ENCODE measurements at places on chromosomes 13 and 19.

- no peak for DNase-seq
These were observed 262 bp downstream of the COX7A1 start for GRCh38 chr19:36152019-36152351.

GRCh38 chr13:95192998-95193397 lies 108.3 kb downstream of the ABCC4 start:
- no peak for DNase-seq

DNA sequence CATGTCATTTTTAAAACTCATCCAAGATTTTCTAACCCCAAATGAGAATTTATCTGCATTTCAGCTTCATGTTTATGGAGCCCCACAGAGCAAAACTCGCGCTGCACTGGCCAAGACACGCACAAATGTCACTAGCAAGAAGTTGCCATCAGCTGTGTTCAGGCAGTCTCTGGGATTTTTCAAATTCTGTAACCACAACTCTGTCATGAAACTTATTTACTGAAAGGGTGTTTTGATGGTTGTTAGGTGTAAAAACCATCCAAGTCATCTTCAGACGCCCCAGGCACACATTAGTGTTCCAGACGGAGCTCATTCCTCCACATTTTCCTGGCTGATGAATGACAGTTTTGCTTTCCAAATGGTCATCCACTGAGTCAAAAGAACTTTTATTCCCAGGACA lies 63.4 kb downstream of the SLC7A1 start:
- no peak for DNase-seq

DNA sequence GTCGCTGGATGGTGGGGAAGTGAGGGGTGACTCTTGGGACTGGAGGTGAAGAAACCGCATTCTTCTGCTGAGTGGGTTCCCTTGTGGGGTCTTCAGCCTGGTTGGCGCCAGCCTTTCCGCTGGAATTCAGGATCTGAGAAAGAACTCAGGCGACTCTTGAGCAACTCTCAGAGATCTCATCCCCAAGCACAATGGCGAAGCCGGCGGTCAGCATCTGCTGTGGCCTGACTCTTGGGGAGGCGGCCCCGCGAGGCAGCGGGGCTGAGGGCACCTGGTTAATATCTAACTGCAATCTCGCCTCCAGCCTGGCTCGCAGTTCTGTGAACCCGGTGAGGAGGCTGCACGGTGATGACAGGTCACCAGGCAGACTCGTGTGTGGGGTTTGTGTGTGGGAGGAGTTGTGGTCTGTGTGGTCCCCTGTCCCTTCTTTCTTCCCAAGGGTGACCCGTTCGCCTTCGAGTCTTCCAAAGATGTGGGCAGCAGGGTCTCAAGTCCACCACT lies 883 bp downstream of the ZNF441 start:
- peak; percentile 12 for DNase-seq

GRCh38 chr13:113171250-113172125 lies 13.0 kb downstream of the PROZ start:
- no peak for DNase-seq

GRCh38 chr13:70841240-70842061 lies 733.2 kb upstream of the KLHL1 start:
- no peak for DNase-seq

DNA sequence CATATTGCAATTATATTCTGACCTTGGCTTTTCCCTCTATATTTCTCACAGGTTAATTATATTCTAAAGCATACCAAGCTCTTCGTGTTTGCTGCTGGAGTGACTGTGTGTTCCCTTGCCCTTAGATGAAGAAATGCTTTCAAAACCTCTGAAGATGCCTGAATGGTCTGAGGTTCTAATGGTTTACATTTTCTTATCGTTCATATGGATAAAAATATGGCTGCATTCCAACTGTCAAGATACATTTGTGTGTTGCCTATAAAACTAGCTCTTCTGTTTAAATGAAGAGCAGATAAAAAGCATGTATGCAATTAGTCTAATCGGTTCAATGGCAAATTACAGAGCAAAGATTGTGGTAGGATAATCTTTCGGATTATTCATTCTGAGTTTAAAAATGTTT lies 68.4 kb upstream of the ANKRD10 start:
- no peak for DNase-seq

GRCh38 chr19:6047741-6048251 lies 62.5 kb downstream of the RFX2 start:
- no peak for DNase-seq

GRCh38 chr19:40420766-40421765 lies 4.7 kb downstream of the SERTAD1 start:
- DNase-seq = peak; percentile 74

DNA sequence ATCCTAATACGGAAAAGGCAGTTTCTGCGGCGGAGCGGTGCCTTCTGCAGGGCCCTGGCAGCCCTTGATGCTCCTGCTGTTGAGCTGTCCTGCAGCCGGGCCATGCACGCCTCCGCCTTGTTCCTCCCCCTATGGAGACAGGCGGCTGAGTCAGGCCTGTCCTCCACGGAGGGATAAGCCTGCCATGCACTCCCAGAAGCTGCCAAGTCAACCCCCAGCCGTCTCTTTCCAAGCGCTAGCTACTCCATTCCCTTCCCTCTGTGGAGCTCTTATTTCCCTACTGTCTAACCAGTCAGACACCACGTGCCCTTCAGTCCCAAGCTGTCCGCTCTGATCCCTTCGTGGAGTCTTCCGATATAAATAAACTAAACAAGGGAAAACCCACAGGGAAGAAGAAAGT lies 197.0 kb downstream of the COL4A1 start:
- DNase-seq = no peak

GRCh38 chr19:38644719-38645118 lies 2.7 kb upstream of the ACTN4 start:
- no peak for DNase-seq

DNA sequence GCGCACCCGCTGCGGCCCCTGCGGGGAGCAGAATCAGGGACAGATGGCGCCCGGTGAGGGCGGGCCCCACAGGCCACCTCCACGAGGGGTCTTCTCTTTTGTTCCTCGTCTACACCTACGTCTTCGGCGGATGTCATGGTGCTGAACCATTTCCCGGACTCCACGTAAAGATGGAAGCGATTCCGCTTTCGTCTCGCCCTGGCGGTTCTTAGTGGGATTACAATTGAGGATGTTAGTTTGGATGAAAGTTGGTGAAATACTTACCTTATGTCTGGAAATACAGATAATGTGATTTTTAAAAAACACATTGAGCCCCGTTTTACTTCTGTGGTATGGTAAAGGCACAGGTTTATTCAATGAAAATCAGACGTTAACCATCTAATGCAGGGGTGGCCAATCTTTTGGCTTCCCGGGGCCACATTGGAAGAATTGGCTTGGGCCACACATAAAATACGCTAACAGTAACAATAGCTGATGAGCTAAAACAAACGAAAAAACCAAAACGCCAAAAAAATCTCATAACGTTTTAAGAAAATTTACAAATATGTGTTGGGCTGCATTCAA lies 1.4 kb upstream of the ZMYM5 start:
- DNase-seq = peak; percentile 66

GRCh38 chr13:19062019-19062646 lies 119.5 kb downstream of the TUBA3C start:
- no peak for DNase-seq

DNA sequence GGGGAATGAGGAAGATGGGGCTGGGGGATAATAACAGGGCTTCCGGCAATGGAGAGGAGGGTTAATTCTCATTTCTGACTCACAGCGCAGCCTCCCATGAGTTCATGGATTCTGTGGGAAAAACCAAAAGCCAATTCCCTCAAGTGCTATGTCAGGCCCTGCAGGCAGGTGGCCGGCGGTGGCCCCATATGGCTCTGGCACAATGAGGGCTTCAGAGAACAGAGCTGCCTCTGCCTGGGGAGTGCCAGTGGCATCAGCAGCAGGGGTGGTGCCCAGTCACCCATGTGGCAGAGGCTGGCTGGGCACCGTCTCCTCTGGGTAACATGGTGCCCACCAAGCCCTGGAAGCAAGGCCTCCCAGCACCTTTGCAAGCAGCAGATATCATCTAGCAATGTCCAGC lies 69.1 kb downstream of the ALOX5AP start:
- no peak for DNase-seq

- no peak for DNase-seq
These were observed 121.5 kb upstream of the RNF113B start for GRCh38 chr13:98298599-98298998.

- no peak for DNase-seq
These were observed 2.9 kb upstream of the MAP1S start for GRCh38 chr19:17716309-17716929.

DNA sequence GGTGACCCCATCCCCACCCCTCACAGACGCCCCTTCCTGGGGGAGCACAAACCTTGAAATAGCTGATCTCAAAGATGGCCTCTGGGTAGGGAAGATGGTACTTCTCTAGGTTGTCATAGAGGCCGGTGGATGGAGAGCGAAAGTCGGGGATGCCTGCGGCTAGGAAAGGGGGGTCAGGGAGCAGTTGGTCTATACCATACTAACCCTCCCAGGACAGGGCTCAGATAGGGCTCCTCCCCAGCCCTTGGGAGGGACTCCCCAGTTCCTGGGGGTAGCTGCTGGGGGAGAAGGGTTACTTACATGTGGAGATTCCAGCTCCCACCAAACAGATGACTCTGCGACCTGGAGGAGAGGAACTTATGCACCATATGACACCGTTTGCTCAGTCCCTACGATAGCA lies 9.6 kb downstream of the SIRT2 start:
- no peak for DNase-seq

- no peak for DNase-seq
These were observed 3.8 kb upstream of the LRFN3 start for GRCh38 chr19:35932291-35932936.

DNA sequence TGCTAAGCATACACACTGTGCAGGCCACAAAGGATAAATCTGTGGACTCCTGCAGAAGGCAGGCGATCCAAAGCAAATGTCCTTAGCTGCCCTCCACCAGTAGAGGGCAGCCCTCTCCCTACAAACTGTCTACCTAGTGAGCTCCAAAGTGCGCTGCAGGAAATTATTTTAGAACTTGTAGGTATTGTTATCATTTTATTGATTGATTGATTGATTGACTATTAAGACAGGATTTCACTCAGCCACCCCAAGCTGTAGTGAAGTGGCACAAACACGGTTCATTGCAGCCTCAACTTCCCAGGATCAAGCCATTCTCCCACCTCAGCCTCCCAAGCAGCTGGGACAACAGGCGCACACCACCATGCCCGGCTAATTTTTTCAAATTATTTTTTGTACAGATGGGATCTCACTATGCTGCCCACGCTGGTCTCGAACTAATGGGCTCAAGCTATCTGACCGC lies 37.3 kb downstream of the RNF6 start:
- peak; percentile 76 for DNase-seq

DNA sequence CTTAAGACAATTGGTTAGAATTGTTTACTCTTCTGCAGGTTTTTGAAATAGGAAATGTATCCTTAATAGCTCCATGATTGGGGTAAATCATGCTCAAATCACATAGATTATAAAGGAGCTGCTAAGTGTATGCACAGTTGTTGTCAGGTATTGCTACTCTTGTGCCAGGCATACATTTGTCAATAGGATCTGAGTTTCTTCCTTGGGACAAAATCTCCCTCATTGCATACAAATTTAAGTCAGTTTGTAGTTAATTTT lies 109.3 kb upstream of the MLNR start:
- no peak for DNase-seq

GRCh38 chr19:16417660-16418596 lies 53.8 kb downstream of the EPS15L1 start:
- DNase-seq = peak; percentile 60

- no peak for DNase-seq
These were observed 42.1 kb downstream of the GADD45B start for GRCh38 chr19:2517881-2518601.

- DNase-seq = peak; percentile 95
These were observed 8.2 kb upstream of the LATS2 start for GRCh38 chr13:21069561-21070004.

GRCh38 chr13:35260316-35260715 lies 216.2 kb downstream of the MAB21L1 start:
- no peak for DNase-seq

DNA sequence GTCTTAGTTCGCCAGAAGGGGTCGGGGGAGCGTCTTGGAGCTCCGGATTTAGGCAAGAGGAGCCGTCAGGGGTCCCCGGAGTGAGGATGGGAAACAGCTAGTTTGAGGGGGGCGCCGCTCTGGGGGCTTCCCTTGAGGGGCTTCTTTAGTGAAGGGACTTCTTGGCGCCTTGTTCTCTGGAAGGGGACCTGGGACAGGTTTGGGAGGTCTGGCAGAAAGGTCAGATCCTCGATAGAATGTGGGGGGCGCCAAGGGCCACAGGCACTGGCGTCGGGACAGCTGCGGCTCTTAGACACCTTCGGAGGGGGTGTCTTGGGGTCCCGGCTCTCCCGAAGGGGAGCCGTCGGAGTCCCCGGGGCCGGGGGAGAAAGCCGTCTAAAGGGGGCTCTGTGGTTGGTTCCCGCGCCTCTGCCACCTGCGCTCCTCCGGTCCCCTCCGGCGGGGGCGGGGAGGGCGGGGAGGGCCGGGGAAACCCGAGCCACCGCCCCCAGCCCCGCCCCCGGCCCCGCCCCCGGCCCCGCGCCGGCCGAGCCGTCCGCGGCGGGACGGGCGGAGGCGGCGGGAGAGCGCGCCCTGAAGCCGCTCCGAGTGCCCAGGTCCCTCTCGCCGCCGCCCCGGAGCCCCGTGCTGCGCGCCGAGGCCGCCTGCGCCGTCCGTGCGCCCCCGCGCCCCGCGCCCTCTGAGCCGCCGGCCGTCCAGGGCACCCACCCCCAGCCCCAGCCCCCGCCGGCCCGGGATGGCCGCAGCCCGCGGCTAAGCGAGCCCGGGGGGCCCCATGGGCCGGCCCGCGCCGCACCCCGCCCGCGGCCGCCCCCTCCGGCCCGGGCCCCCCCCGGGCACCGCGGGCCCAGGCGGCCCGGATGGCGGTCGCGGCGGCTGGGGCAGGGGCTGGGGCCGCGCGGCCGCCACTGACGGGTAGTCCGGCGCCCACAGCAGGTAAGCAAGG lies at the start of gene NRTN:
NRTN (plus strand) TSS at position 552 of the 946 bp plus-strand sequence. CDS start 19,099 bp downstream, outside the sequence.
- DNase-seq = no peak

DNA sequence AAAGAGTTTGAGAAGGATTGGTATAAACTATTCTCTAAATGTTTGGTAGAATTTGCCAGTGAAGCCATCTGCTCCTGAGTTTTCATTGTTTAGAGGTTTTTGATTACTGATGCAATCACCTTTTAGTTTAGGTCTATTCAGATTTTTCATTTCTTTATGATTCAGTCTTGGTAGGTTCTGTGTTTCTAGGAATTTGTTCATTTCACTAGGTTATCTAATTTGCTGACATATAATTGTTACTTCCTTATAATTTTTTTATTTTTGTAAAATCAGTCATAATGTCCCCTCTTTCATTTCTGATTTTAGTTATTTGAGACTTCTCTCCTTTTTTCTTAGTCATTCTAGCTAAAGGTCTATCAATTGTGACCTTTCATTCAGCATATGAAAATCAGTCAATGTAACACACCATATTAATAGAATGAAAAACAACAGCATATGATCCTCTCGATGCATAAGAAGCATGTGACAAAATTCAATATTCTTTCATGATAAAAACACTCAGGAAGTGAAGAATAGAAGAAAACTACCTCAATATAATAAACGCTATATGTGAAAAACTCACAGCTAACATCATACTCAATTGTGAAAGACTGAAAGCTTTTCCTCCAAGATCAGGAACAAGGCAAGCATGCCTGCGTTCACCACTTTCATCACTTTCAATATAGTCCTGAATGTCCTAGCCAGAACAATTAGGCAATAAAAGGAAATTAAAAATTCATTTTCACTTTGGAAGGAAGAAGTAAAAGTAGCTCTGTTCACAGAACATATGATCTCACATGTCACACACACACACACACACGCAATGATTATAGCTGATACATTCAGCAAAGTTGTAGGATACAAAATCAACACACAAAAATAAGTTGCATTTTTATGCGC lies 149.1 kb downstream of the COG6 start:
- DNase-seq = peak; percentile 22

- DNase-seq = no peak
These were observed 293.2 kb downstream of the EFNB2 start for GRCh38 chr13:106241974-106242953.

Measured in inflammatory macrophage treated with lipopolysaccharide for 1 hour (primary cell).